ENCODE measurements at places on chromosomes 11 and 22. TPM values are rescaled to one million over a fixed set of nuclear protein-coding genes. Genes with fewer than 3 reads are reported as not detected.

Gene BCO2
- polyA plus RNA-seq: 0.77 TPM

Gene DAGLA
- 1.1 TPM for polyA plus RNA-seq

Gene IL10RA
- 8.1 TPM for polyA plus RNA-seq

Gene PRODH
- polyA plus RNA-seq: 12.4 TPM

Gene MS4A12
- not detected for polyA plus RNA-seq

Gene CNGA4
- polyA plus RNA-seq: 0.18 TPM

Gene MS4A2
- 0.09 TPM for polyA plus RNA-seq

Gene OR5M3
- not detected for polyA plus RNA-seq

Gene SYT7
- 11.1 TPM for polyA plus RNA-seq

Gene ABCC8
- polyA plus RNA-seq: 1.7 TPM
